ENCODE measurements at places on chromosomes 3 and 15.

GRCh38 chr15:37586011-37586583 lies 348.3 kb upstream of the TMCO5A start:
- peak; percentile 3 for DNase-seq

DNA sequence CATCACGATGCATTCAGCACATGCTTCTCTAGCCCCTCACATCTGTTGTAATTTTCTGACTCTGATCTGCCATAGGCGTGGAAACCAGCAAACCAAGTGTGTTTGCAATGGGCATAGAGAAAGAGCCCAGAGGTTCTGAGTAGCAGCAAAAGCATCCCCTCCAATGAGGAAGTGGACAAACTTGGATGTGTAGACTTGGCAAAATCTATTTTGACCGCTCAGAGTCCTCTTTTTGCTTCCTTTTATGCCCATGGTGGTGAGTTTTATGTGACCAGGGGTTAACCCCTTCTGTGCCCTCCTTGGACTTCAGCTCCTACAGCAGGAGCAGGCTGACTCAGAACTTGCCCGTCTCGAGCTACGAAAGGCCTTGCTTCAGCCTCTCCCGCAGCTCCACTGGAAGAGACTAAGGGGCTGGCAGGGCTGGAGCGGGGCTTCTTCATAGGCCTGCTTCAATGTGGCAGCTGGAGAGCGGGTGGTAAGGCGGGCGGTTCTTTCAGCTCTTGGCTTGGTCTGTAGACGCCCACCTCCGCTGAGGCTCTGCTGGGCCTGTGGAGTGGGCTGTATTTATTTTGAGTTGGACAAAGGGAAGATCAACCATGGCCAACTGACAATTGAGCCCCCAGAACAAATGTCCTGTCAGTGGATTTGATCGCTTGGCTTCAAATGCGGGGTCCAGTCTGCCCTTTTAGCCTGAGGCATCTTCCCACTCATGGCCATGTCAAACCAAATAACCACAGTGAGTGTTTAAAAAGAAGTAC lies 6.5 kb upstream of the ETV5 start:
- DNase-seq: no peak

DNA sequence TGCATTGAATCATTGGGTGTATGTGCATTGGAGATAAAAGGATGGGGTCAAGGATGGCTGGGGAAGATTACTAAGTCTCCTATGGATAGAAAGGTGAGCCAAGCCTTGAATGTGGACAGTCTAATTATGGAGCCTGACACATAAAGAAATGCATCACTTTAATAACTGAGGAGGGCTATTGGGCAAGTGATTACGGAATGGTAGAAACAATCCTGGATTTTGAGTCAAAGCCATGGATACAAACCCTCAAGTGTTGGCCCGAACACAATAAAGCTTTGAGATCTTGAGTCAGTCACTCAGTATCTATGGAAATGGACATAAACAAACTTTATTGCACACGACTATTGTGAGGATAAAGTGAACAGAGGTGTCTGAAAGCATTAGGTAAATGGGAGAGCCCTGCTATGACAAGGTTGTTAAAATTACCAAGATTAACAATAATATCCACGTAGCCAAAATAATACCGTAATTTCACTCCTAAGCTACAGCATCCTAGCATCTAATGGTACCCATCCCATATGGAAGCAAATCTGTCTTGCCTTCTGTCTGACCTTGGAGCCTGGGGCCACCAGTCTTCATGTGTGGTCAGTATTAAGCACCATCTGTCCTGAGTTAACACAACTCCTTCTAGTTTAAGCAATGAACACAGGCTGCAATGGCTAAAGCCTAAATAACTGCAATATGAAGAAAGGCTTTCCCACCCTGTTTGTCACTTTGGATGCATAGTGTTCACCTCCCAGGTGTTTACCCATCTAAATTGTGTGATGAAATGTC lies 136.9 kb upstream of the PRICKLE2 start:
- DNase-seq: no peak

GRCh38 chr3:185722881-185723280 lies 102.0 kb downstream of the IGF2BP2 start:
- no peak for DNase-seq

- DNase-seq: no peak
Observed at GRCh38 chr15:42151736-42152135, 4.7 kb downstream of the PLA2G4F start.

All from smooth muscle cell of the brain vasculature (primary cell).